Suppressor macrophage treated with lipopolysaccharide for 4 hours (primary cell): ENCODE measurements at places on chromosomes 12 and 14.
A peak's percentile ranks its signal among the peaks of the same experiment; 100 is the strongest.

DNA sequence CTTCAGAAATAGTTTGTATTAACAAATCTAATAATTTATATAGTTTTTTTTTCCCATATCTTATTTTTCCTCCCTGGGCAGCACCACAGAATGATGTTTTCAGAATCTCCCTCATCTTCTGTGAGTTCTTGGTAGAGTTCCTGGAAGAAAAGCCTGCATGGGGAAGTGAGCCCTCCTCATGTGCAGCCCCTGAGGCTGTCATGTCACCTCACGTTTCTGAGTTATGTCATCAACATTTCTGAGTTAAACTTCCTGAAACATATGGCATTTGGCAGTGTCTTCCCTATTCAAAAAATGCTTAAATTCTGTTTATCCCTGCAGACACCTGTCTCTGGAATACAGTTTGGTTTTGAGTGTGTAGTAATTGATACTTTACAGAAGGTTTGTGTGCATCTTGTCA lies 979.0 kb downstream of the TMEM121 start:
- DNase-seq = peak; percentile 37

DNA sequence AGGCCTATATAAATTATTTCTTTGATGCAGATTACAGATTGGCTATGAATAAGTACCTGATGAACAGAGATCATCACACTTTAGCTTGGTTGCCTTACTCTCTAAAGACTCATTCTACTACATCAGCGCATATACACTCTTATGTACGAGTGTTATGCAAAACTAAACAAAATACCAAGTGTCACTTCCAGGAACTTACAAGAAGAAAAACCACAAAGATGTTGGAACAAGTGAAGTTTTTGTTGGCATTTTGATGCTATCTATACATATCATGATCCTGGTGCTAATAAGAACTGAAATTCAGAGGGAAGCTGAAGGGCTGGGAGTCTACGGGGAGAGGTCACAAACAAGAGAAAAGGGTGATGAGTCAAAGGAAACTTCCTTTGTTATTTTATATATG lies 47.9 kb upstream of the CERS5 start:
- DNase-seq = no peak

DNA sequence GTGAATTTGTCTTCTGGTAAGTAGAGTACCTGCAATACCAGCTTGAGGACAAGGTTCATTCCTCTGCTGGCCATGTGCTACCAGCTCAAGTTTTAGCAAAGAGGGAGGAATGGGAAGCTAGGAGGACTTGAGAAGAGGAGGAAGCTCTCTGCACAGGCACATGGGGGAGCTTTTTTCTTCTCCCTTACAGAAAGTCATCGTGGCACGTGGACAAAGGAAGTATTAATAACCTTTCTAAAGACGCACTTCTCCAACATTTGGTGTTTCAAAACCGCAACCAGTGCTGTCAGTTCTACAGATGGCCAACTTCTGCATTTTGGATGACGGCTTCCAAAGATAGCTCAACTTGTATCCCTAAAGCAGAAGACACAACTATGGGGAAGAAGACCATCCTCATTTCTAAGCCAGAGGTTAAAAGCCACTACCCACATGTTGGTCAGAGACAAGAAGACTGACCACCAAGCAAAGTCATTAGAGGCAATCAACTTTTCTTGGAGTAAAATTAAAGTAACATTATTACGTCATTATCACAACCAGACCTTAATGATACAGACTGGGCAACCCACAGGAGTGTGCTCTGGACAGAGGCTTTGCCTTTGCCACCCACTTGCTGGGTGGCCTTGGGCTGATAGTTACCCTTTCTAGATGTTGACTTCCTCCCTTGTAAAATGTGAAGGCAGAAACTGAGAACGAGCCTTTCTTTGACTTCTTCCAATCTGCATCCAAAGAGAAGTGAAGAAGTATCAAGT lies 12.3 kb upstream of the TMED10 start:
- DNase-seq = peak; percentile 96

DNA sequence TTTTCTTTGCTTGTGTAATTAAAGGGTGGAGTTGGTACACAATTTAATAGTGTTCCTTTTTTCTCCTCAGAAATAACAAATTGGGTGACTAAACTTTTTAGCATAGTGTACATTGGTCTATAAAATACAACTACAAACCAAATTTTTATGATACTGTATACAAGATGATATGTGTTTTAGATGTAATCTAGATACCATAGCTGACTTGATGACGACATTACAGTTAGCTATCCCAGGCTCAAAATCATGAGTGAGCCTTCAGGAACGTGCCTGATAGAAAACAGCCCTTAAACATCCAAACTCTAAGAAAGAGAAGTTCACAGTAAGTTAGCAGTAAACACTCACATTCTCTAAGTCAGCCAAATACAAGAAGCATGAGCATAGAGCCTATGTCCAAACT lies 99.0 kb upstream of the SSTR1 start:
- no peak for DNase-seq

- DNase-seq = peak; percentile 3
Measured at GRCh38 chr14:93430315-93431035, at the start of gene UNC79. UNC79 (plus strand) TSS chr14:93430939; CDS start chr14:93431030, 91 bp downstream.

DNA sequence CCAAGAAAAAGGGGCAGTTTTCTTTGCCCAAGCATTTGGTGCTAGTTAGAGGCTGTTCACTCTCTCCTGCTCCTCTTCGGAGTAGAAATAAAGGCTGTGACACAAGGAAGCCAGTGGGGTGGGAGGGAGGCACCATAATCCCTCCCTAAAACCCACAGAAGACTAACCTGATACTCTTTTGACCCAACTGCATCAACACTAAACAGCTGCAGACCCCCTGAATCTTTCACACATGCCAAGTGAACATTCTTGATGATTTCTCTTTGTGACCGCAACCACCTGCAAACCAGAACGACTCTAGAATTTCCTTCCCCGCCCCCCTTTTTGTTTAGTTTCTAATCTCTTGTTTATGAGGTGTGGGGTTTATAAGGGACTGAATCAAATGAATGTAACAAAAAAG lies 175.8 kb upstream of the BCL2L14 start:
- DNase-seq = no peak

DNA sequence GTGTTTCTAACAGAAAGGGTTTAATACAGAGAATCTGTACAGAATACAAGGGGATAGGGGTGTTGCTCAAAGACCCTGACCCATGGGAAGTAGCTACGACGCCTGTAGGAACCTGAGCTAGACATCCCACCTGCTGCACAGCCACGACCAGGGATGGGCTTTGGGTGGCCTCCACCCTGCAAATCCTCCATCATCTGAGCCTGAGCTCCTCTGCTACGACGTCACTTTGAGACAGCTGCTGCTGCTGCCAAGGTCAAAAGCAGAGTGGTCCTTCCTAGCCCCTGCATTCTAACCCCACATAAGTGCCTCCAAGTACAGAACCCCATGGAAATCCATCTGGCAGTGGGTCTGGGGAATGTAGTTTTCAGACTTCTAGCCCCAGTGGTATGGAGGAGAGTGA lies 43.8 kb downstream of the JAG2 start:
- DNase-seq = no peak

GRCh38 chr14:101916816-101917412 lies 47.5 kb upstream of the DYNC1H1 start:
- no peak for DNase-seq

DNA sequence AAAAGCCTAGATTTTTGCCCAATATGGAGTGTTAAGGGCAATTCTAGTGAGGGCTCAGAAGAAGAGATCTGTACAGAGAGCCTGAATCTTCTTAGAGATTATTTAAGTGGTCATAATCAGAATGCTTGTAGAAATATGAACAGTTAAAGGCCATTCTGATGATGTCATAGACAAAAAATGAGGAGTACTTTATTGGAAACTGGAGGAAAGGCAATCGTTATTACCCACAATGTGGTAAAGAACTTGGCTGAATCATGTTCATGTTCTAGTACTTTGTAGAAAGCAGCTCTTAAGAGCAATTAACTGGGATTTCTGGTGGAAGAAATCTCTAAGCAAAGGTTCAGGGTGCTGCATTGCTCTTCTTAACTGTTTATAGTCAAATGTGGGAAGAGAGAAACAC lies 36.4 kb upstream of the SYT10 start:
- DNase-seq = no peak

- no peak for DNase-seq
Measured at GRCh38 chr12:88969127-88969526, 383.2 kb downstream of the DUSP6 start.

DNA sequence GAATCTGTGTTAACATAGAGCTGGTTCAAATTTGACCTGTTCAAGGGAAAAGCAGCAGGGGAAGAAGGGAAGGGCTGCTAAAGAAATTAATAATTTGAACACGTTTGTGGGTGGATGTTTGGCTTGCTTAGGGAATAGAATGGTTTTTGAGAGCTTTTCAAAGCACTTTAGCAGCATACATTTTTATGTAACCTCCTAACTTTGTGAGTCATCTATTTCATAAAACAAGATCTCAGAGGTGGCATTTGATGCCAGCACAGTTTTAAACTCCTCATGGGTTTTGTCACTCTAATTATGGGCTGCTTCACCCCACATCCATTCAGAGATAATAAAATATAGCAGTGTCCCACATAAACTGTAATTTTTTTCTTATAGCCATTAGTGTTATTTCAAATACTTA lies 143.8 kb downstream of the ACSS3 start:
- DNase-seq = no peak

- no peak for DNase-seq
Measured at GRCh38 chr14:24630087-24630871, 3.7 kb downstream of the GZMB start.

- DNase-seq = no peak
Measured at GRCh38 chr12:19398376-19399363, 40.6 kb upstream of the AEBP2 start.

DNA sequence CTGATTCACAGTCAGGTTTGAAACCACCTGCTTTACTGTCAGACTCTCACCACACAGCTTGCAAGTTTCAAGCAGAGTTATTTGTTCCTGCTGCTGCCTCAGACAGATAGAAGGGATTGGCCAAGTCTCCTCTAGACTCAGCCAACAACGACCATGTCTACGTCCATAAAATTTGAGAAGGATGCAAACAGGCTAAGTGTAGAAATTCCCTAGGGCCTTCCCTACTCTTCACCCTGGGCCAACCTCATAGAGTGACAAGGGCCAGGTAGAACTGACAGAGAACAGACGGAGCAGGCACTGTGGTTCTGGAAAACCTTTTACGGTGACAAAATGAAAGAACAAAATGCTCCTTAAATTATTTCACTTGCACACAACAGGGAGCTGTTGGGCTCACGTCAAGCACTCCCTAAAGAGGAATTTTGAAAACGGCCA lies 39.5 kb downstream of the CLIP1 start:
- DNase-seq = no peak

DNA sequence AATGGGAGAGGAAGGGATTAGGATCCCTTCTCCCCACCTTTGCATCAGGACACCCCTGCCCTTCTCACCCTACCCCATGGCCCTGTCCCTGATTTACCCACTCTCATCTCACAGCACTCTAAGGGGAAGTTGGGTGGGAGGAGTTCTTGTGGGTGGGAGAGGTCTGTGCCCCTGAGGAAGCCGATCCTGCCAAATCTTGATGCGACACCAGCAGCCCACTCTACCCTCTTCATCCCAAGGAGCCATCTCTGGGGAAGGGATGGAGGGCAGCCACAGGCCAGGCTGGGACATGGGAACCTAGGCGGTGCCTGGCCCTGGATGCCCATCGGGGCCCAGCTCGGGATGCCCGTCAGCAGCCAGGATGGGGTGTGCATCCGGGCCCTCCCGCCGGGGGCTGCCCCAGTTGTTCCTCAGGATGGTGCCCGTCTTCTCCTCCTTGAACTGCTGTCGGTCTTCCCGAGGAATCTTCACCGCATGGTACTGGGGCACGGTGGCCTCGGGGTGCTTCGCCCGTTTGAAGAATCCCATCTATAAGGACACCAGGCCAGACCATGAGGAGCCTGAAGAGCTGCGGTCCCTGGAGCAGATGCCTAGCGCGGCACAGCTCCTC lies 22.8 kb downstream of the ITGA7 start:
- DNase-seq = no peak

- no peak for DNase-seq
Measured at GRCh38 chr14:51595881-51596455, 55.7 kb upstream of the FRMD6 start.

- no peak for DNase-seq
Measured at GRCh38 chr12:122130150-122130549, 43.9 kb downstream of the IL31 start.

DNA sequence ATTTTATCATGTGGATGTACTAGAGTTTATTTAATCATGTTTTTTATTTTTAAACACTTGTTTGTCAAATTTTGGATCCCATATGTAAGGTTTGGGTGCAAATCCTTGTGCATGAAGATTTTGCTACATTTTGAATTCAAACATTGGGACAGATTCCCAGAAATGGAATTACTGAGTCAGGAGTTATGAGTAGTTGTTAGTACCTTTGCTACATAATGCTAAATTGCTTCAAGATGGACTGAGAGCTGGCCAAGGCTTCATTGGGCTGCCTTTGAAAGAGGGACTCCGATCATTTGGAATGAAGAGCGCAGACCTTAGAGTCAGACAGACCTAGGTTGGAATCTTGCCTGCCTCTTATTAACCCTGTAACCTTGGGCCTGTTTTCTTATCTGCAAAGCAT lies 154.9 kb upstream of the PWP1 start:
- no peak for DNase-seq

- no peak for DNase-seq
Measured at GRCh38 chr12:27960821-27961220, 11.7 kb downstream of the PTHLH start.

DNA sequence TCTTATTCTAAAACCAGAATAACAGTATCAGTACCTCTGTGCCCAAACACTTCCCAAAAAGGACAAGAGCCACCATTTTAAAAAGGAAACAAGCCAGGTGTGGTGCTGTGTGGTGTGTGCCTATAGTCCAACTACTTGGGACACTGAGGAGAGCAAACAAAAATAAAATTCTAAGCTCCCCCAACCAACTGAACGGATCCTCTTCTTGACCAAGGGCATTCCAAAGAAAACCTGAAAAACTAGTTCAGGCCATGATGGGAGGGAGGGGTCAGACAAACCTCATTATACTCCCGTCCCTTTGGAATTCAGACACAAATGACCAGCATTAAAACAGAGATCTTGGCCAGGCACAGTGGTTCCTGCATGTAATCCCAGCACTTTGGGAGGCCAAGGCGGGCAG lies 20.5 kb downstream of the SLC11A2 start:
- DNase-seq = no peak

DNA sequence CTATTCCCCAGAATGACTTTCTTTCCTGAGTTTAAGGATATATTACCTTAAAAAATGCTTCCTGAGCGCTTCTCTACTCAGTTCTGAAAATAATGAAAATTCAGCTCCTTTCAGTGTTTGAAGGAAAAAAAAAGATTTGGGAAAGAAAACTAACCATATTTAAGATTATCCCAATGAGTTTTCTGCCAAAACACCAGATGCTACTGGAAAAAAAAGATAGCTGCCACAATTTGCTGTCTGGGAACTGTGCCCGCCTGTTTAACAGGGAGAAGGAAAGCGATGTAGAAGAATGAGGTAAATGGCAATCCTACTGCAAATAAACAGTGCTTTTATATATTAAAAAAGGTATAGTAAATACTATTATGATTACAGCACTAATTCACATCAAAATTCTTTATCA lies 367.6 kb upstream of the PRICKLE1 start:
- DNase-seq = no peak

- no peak for DNase-seq
Measured at GRCh38 chr14:29085546-29085945, 319.0 kb downstream of the FOXG1 start.
